ENCODE measurements at places on chromosomes 1 and 21.

- peaks cover 37% of the 10 kb centered on the region for H3K27me3 ChIP-seq
- no peak for DNase-seq
- no peak overlapping the region for H3K4me3 ChIP-seq
- H3K4me1 ChIP-seq: peaks cover 3% of the 10 kb centered on the region
- H3K36me3 ChIP-seq: no peaks in the 10 kb centered on the region
Measured at GRCh38 chr1:26336477-26337205, 17.3 kb downstream of the CRYBG2 start.

- no peaks in the 10 kb centered on the region for H3K36me3 ChIP-seq
- H3K27me3 ChIP-seq: no peaks in the 10 kb centered on the region
- peak; percentile 49 for DNase-seq
- no peak overlapping the region for H3K27ac ChIP-seq
Measured at GRCh38 chr1:223748773-223749733, 36.7 kb downstream of the CAPN2 start.

DNA sequence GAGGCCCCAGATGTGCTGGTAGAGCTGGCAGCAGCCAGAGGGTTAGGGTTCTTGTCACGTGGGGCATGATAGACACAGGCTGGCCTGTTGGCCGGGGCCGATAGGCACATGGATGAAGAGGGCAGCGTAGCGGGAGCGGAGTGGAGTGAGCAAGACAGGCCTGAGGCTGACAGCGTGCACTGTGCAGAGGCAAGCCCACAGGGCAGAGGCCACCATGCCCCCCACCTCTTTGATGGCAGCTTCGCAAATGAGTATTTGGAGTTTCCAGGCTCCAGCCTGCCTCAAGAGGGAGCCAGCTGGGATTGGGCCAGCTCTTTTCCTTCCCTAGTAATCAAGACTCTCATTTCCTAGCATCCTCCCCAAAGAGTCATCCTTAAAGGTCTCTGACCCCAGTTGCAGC lies 43.5 kb downstream of the TMCC2 start:
- no peak for DNase-seq
- no peak overlapping the region for H3K4me3 ChIP-seq
- H3K4me1 ChIP-seq: no peaks in the 10 kb centered on the region
- no peak overlapping the region for H3K27ac ChIP-seq
- H3K27me3 ChIP-seq: no peaks in the 10 kb centered on the region

- DNase-seq: no peak
- H3K27me3 ChIP-seq: no peaks in the 10 kb centered on the region
- H3K4me1 ChIP-seq: peaks cover 22% of the 10 kb centered on the region
Measured at GRCh38 chr1:13703558-13704490, 3.8 kb downstream of the PRDM2 start.

GRCh38 chr1:27068922-27069321 lies 56.3 kb upstream of the TENT5B start:
- no peaks in the 10 kb centered on the region for H3K36me3 ChIP-seq
- no peak overlapping the region for H3K27ac ChIP-seq
- H3K4me1 ChIP-seq: no peaks in the 10 kb centered on the region
- no peaks in the 10 kb centered on the region for H3K27me3 ChIP-seq
- no peak overlapping the region for H3K4me3 ChIP-seq

- no peak overlapping the region for H3K27ac ChIP-seq
- DNase-seq: no peak
- no peaks in the 10 kb centered on the region for H3K27me3 ChIP-seq
- H3K4me1 ChIP-seq: peaks cover 9% of the 10 kb centered on the region
- no peaks in the 10 kb centered on the region for H3K36me3 ChIP-seq
Measured at GRCh38 chr1:175033953-175034352, 10.7 kb upstream of the MRPS14 start.
